ENCODE measurements at places on chromosomes 5 and 9.

GRCh38 chr5:90982576-90982975, 400.5 kb downstream of the ARRDC3 start:
- no peak for DNase-seq

GRCh38 chr9:129414377-129414992, 206.4 kb downstream of the C9orf50 start:
- no peak for DNase-seq

DNA sequence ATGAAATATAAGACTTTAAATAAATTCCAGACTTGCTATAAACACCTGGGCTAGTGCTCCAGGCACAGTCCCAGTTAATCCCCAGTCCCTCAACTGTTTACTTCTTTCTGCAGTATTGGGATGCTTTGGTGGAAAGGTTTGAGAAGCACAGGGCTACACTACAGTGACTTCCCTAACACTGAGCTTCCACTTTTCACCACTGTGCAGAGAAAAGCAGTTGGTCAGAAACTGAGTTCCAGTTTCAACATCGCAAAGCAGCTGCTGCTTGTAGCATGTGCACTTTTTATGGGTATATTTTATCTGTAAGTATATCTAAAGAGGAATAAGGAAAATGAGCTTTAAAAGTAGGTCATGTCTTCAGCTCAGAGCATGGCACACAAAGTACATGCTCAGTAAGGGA, 339.7 kb downstream of the NTRK2 start:
- no peak for DNase-seq

GRCh38 chr9:79588488-79589223, 16.9 kb downstream of the TLE4 start:
- DNase-seq: no peak

DNA sequence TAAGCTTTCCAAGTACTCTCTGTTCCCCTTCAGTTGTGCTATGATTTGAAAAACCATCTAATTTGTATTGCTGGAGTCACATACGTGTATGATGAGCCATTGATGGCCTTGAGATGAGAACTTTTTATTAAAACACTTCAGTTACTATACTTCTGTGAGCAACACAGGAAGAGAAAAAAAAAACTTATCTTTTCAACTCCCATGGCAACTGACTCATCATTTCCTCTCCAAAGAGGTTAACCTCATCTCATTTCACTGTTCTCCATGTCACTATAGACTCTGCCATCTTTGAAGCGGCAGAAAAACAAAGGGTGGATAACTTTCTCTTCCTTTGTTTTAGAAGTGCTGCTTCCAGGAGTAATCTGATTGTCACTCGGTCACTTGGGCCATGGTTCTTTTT, 104.3 kb upstream of the PCSK1 start:
- peak; percentile 79 for DNase-seq

GRCh38 chr5:135594416-135594960, 15.7 kb upstream of the CXCL14 start:
- no peak for DNase-seq

DNA sequence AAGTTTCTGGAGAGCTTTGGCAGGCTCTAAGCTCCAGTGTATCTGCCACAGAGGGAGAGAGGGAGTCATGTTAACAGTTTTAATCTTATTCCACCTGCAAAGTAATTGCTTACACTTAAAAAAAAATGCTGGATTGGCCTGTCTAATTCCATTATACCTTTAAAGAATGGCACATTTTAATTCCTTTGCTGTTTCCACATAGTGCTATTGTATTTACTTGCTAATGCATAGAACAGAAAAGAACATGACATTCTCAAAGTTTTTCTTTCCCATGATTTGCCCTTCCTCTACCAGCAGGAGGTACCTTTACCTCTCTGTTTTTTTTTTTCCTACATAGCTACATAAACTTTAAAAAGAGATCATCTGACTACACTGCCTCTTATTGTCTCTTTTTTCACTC, 318.0 kb downstream of the GLIS3 start:
- no peak for DNase-seq

DNA sequence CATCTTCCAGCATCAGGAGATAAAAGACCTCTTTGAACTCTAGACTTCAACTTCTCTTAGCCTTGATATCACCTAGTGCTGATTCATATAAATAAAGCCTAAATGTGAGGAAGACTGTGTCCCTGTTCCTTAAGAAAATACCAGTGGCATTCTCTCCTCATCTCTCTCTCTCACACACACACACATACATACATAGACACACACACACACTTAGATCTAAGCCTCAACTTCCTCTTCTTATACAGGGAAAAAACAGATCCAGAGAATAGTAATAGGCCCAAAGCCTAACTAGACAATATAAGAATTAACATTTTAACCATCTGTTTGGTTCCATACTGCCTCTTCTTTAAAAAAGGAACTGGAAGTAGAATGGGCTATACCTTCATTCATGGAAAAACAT, 195.3 kb upstream of the NR4A3 start:
- DNase-seq: no peak

- DNase-seq: no peak
These were observed 48.5 kb upstream of the MSX2 start for GRCh38 chr5:174675916-174676315.

DNA sequence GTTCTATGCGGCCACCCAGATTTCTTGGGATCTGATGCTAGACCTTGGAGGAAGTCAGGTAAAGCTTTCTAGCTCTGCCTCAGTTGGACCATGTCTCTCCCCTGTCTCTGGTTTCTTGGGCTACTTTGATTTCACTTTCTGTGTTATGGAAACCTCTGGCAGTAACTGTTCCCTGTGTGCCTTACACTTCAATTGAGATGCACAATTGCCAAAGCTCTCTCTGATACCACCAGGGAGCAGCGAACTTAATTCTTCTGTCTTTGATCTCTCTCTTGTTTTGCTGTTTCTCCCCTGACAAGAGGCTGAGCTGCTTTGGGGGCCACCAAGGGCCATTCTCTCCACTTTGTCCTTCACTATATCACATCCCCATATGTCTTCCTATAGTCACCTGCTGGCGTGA, 61.4 kb downstream of the PGM5 start:
- DNase-seq: no peak

- no peak for DNase-seq
These were observed 112.0 kb upstream of the KCNN2 start for GRCh38 chr5:114249823-114250222.

GRCh38 chr9:77779010-77779409, 130.9 kb upstream of the GNA14 start:
- DNase-seq: no peak

DNA sequence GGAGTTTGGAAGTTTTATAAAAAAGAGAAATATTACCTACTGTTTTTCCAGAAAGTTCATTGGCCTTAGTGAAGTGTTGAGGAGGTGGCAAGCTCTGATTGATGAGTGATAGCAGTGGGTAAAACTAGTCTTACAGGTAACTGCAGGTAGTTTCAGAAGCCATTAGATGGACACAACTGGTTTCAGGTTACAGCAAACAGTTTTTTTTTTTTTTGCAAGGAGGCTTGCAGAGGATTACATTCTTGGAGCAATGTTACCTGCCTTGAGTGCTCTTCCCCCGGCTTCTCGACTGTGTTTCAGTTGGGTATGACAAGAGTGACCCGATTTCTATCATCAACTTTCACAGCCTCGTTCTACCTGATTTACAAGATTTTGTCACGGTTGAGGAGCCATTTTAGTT, 333.4 kb downstream of the YTHDC2 start:
- DNase-seq: no peak

GRCh38 chr5:98934546-98934945, 5.7 kb upstream of the CHD1 start:
- DNase-seq: no peak

- DNase-seq: no peak
These were observed 242.2 kb downstream of the SYK start for GRCh38 chr9:91043811-91044175.

DNA sequence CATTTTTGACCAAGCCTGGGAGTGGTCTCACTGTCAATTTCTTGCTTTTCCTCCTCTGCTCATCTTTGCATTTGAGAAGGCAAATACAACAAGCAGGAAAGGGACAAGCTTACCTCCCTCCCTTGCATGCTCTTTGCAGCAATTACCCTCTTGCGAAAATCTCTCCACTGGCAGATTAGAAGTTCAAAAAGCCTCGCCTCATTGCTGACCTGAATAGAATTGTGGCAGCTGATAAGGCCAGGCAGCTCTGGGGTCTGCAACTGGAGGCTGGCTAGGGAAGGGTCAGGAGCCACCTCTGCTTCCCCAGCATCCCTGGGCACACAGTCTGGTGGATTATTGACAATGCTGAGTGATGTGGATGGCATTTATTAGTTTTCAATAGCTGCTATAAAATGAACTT, 362.3 kb upstream of the KIF2A start:
- DNase-seq: no peak

DNA sequence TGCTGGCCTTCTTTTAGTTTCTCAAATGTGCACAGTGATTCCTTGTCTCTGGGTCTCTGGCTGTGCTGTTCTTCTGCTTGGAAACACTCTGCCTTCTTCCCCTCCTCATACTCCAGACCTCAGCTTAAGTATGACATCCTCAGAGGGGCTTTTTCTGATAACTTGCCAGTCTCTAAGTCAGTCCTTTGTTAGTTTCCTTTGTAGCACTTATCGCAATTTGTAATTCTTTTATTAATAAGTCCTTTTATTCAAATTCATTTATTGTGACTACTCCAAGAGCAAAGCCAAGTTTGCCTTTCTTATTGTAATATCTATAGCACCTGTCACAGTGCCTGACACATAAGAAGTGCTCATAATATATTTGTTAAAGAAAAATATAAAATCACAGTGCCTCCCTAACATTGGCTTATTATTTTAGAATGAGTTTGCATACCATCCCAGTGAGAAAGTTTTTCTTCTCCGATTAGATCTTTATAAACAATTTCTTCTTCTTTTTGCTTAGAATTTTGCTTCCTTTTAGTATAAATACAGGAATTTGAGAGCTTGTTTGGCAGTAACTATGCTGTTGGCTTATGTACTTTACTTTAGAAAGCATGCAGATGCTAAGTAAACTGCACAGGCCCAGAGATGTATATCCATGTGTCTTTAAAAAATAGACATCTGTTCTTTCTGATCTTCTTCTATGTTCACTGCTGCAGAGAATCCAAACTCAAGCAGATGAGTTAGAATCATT, 198.0 kb downstream of the GAS1 start:
- DNase-seq: no peak

- DNase-seq: no peak
These were observed 7.6 kb downstream of the GRIN1 start for GRCh38 chr9:137146527-137146918.

- DNase-seq: no peak
These were observed 494.6 kb downstream of the GADD45G start for GRCh38 chr9:90099262-90099963.

- no peak for DNase-seq
These were observed 22.0 kb downstream of the C9orf57 start for GRCh38 chr9:72038408-72038807.

GRCh38 chr9:135136481-135136880, 49.0 kb downstream of the OLFM1 start:
- DNase-seq: no peak

DNA sequence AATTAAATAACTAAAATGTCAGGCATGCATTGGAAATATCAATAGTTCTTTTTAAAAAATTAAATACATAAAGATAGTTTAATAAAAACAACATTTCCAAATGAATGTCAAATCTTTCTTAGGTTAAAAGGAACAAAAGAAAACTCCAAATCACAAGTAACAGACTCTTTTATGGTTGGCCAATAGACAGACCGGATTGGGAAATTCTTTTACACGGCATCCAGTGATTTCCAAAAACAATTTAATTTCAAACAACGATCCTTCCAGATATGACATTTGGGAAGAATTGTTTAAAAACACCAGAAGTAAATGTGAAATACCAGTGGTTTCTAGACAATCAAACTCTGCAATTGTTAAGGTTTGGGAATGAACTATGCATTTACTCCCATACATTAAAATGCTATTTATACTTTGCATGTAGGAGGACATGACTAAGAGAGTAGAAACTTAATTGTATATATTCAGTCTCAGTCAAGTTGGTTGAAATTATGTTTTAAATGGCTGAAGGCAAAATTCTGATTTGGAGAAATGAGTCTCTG, 32.8 kb downstream of the ZNF474 start:
- no peak for DNase-seq

DNA sequence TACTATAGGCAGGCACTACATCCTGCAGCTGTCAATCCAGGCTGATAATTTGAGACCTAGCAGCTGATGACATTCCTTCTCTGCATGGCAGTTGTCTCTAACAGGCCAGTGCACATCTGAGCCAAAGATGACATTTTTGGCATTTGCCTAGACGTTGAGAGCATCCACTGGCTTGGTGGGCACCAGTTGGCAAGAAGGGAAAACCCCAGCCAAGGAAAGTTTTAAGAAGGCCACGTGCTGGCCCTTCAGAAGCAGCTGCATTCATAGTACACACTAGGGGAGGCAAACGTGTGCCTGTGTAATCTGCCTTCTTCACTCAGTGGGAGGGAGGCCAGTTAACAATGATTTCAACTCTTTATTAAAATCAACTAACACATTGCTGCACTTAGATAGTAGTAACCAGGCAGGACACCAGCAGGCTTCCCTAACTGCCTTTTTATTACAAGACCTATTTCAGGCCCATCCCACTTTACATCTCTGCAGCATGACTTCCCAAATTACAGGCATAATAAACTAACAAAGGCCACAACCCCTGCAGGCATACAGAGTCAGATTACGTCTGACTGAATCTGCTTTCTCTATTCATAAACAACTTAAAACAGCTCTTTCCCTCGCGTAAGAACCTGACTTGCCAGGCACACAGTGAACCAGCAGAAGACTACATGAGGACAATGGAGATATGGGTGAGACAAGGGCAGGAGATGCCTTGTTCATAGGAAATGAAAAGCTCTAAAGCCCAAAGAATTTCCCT, 576.3 kb downstream of the PDE4D start:
- DNase-seq: no peak

GRCh38 chr9:73038089-73038509, 85.2 kb upstream of the ALDH1A1 start:
- DNase-seq: no peak

All from pulmonary artery endothelial cell (primary cell).